Esophagus squamous epithelium (tissue), 5 donors: ENCODE measurements at places on chromosomes 16 and 17.

DNA sequence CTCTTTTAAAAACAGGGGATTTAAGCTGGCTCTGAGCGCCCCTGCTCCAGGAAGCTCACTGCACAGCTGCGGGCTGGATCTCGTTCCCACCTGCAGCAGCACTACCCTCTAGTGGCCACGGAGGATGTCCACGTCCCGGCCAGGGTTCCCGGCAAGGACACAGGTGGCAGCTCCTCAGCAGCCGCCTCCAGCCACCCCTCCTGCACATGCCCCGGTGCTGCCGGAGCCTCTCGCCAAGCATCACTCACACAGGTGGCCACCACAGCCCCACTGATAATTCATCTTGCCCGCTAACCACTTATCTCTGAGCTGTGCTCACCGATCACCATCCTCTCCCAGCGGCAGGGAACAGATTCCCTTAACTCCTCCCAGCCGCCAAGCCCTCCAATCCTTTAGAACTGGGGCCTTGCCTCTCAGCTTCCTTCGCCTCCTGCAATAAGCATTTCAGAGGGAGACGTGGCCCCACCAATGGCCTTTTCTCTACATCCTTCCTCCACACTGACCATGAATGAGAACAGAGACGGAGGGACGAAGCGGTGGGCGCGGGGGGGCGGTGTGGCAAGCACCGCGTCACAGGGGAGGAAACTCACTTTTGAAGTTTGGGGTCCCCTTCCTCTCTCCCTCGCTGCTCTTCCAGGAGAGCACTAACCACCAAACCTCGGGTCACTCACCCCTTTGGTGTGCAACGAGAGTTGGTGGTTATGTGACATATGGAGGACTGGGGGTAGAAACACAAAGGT, 222.1 kb downstream of the RBFOX3 start:
- DNase-seq = no peak

- no peak for DNase-seq
These were observed at the start of gene CDH1 for GRCh38 chr16:68737046-68737729. TSS of gene CDH1 (plus strand) at chr16:68737292. CDS start at chr16:68737416, 124 bp downstream.

- DNase-seq = no peak
These were observed 6.5 kb downstream of the MT1X start for GRCh38 chr16:56688762-56689161.

- DNase-seq = peak; percentile 49
These were observed at the start of gene CYBC1 for GRCh38 chr17:82450357-82451106. TSS of gene CYBC1 (minus strand) at chr17:82450752. CDS start at chr17:82449254, 1,498 bp downstream.

- DNase-seq = no peak
These were observed at the start of gene CDT1 for GRCh38 chr16:88803264-88803987. TSS of gene CDT1 (plus strand) at chr16:88803789. CDS start at chr16:88803832, 43 bp downstream.

GRCh38 chr16:89922884-89923639, at the start of gene TUBB3:
TSS of gene TUBB3 (plus strand) at chr16:89923342. CDS start at chr16:89923402, 60 bp downstream.
- DNase-seq = no peak

DNA sequence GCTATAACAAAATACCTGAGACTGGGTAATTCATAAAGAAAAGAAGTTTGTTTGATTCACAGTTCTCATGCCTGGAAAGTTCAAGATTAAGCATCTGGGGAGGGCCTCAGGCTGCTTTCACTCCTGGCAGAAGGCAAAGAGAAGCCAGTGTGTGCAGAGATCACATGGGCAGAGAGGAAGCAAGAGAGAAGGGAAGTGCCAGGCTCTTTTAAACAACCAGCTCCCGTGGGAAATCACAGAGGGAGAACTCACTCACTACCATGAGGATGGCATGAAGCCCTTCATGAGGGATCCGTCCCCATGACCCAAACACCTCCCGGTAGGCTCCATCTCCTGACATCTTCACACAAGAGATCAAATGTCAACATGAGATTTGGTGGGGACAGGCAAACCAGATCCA, 501.6 kb downstream of the MAF start:
- no peak for DNase-seq

DNA sequence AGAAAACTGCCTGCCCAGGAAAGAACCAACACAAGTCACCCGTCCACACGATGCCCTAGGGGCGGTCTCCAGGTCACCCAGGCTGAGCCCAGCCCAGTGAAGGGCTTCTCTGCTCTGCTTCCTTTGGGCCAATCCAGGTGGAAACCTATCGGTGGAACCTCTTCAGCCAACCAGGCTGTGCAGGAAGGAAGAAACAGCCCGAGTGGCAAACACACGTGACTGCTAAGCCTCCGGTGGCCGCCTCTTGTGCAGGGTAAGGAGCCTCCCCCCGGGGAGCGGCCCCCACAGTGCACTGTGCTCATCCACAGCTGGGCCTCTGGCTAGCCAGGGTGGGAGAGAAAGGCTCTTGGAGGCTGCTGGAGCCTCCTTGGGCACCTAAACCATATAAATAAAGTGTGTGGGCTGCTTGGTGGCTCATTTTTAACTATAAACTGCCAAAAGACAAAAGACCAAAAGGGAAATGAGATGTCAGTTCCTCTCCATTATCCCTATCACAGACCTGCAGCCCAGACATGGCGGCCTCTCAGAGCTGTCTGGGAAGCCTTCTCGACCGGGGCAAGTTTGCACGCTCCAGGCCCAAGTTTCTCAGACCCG, 2.4 kb downstream of the RTN4RL1 start:
- no peak for DNase-seq

DNA sequence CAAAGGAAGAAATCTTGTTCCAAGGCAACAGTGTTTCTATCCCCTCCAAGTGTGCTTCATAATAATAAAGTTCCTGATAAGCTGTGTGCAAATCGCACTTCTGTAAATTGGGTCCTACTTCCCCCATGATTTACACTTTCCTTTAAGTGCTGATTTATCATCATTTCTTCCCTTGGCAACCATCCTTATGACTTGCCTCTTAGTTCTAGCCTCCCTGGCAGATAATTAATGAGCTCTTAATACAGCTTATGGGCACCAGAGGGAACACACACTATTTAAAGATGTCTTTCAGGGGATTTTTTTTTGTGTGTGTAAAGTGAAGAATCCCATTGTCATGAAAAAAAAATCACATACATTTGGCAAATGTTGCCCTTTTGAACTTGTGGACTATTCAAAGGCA, 101.6 kb upstream of the MPHOSPH6 start:
- DNase-seq = no peak

- no peak for DNase-seq
These were observed 487 bp downstream of the C17orf67 start for GRCh38 chr17:56833057-56833808.
